Vagina (tissue), 2 donors: ENCODE measurements at places on chromosomes 6 and 20. TPM values are rescaled to one million over a fixed set of nuclear protein-coding genes. Genes with fewer than 3 reads are reported as not detected.

FAM210B gene
- total RNA-seq, result 46.4 TPM

PRL gene
- total RNA-seq, result not detected

- no peaks in the 10 kb centered on the region for H3K27me3 ChIP-seq
- no peak for DNase-seq
- no peaks in the 10 kb centered on the region for H3K36me3 ChIP-seq
- no peaks in the 10 kb centered on the region for H3K4me1 ChIP-seq
- no peak overlapping the region for H3K4me3 ChIP-seq
- no peak overlapping the region for H3K27ac ChIP-seq
Measured at GRCh38 chr20:39164642-39165041, 202.5 kb downstream of the DHX35 start.

DNA sequence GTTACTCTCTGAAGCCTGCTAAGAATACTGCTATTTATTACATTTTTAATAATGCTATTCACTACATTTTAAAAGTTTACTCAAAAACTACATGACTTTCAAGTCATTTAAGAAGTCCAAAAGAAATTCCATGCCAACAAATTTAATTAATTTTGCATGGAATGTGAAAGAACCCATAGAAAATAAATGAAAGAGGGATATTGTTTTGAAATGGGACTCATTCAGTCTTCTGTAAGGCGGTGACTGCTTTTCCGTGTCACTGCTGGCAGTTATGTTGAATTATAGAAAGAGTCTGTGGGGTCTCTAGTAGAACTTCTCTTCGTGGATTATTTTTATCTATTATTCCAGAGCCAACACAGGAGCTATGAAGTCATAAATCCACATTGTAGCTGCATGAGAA is 211.2 kb downstream of the LAMA2 start:
- H3K27me3 ChIP-seq, result no peaks in the 10 kb centered on the region
- H3K36me3 ChIP-seq, result no peaks in the 10 kb centered on the region
- H3K4me1 ChIP-seq, result no peaks in the 10 kb centered on the region
- no peak for DNase-seq
- H3K27ac ChIP-seq, result no peak overlapping the region
